Ovary (tissue), 10 donors: ENCODE measurements at places on chromosomes 4 and X.
A peak's percentile ranks its signal among the peaks of the same experiment; 100 is the strongest.

DNA sequence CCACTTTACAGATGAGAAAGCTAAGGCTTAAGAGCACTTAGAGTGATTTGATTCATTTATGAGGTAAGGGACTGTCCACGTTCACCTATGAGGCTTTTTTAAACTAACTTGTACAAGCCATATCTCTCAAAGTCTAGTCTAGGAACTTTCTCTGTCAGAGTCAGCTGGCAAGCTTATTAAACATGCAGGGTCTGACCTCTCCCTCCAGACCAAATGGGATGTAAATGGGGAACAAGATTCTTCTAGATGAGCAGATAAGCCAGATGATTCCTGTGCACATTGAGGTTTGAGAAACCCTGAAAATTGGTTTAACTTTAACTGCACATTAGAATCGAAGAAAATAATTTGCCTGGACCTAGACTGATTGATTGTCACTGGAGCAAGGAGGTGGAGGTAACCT, 160.0 kb upstream of the SPRY1 start:
- DNase-seq: no peak

DNA sequence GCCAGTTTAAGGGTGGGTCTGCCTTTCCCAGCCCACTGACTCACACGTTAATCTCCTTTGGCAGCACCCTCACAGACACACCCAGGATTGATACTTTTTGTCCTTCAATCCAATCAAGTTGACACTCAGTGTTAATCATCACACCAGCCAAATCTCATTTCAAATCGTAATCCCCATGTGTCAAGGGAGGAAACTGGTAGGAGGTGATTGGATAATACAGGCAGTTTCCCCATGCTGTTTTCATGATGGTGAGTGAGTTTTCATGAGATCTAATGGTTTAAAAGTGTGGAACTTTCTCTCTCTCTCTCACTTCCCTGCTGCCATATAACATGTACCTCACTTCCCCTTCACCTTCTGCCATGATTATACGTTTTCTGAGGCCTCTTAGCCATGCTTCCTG, 647.2 kb upstream of the FRG1 start:
- DNase-seq: no peak

GRCh38 chr4:40990236-40990898, 224.0 kb downstream of the APBB2 start:
- DNase-seq: no peak

- no peak for DNase-seq
Measured at GRCh38 chrX:15946783-15947580, 92.4 kb upstream of the AP1S2 start.

DNA sequence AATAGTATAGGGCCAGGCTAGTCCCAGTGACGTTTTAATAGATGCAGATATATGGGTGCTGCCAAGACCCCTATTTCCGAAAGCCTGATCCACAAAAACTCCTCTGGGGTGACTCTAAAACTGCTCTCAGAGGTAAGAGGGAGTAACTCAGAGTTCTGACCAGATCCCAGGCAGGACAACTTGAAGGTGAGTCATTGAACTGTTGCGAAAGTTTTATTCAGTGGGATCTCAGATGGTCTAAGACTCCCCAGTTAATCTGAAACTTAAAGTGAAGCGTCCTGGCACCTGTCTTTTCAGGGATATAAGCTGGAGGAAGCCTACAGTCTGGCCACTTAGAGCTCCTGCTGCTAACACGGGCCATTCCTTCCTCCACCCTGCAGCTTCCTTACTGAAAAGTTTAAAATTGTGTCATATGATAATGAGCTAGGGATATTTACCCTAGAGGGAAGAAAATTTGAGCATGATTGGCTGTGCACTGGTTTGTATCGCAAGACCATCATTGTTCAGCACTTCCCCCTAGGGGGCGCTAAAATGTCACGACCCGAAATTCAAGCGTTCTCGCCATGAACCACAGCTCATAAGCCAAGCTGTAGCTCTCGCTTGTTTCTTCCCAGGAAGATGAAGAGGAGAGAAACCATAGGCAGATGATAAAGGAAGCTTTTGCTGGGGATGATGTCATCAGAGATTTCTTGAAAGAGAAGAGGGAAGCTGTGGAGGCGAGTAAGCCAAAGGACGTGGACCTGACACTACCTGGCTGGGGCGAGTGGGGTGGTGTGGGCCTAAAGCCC, 19.5 kb downstream of the UTP14A start:
- DNase-seq: peak; percentile 57

- DNase-seq: no peak
Measured at GRCh38 chrX:421646-422391, 35.1 kb upstream of the PPP2R3B start.

DNA sequence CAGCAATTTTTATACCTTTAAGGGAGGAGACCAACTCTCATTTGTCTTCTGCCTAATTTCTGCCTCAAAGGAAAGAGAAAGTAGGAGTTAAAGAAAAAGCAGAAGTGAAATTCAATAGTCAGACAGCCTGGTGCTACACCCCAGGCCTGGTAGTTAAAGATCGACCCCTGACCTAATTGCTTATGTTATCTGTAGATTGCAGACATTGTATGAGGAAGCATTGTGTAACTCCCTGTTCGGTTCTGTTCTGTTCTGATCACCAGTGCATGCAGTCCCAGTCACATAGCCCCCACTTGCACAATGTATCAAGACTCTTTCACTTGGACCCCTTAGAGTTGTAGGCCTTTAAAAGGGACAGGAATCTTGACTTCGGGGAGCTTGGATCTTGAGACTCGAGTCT, 335.9 kb upstream of the AR start:
- DNase-seq: no peak

DNA sequence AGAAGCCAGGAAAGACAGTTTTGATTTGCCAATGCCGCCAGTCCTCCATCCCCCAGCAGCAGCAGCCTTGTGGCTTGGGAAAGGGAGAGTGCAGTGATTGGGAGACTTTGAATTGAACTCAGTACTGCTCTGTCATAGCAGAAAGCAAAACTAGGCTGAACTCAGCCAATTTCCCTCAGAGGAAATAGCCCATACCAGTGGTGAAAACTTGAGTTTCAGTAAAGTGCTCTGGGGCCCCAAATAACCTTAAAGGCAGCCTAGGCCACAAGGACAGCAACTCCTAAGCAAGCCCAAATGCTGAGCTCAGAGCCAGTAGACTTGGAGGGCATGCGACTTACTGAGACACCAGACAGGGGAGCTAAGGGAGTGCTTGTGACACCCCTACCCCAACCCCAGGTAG, 2.0 kb upstream of the PROM1 start:
- DNase-seq: no peak

DNA sequence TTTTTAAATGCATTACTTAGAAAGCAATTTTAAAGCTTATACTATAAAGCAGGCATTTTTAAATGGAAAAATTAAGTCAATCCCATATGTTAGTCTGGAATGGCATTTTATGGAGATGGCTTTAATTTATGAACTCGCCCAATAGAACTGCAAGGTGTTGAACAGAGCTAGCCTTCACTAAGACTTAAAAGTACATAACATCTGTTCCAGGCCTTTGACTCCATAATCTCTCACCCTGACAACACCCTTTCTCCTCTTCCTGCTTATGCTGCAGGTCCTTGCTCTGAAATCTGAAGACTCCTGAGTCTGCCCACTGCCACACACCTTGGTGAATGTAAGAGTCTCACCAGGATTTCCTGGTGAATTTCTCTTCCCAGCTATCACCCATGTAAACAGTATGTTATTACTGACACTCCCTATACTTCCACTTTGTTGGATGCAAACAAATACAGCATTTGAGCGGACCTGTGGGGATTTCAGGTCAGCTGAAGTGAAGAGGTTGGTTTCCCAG, 17.7 kb upstream of the SLC39A8 start:
- DNase-seq: no peak

- no peak for DNase-seq
Measured at GRCh38 chr4:187171706-187172339, 448.2 kb upstream of the FAT1 start.

- DNase-seq: no peak
Measured at GRCh38 chr4:41796545-41797210, 48.2 kb upstream of the PHOX2B start.

DNA sequence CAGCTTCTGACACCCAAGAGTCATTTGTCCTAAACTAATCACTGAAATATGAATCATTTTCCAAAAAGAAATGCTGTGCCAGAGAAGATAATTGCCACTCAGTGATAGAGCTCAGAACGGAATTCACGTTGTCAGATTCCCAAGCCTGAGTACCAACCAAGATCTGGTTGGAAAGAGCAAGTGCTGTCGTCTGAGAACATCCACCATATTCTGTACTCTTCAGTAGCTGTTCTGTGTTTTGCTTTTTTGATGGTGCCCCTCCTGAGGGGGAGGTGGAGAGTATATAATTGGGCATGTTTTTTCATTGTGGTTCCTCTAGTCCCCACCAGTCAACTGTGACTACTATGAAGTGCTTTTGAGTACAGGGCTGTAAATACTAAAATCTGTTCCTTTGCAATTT, 13.2 kb downstream of the RUFY3 start:
- no peak for DNase-seq

- no peak for DNase-seq
Measured at GRCh38 chrX:17944833-17945497, 83.9 kb upstream of the RAI2 start.

GRCh38 chr4:128600410-128600809, 209.1 kb upstream of the JADE1 start:
- peak; percentile 35 for DNase-seq

- no peak for DNase-seq
Measured at GRCh38 chr4:77093401-77093800, 17.6 kb upstream of the CCNI start.

DNA sequence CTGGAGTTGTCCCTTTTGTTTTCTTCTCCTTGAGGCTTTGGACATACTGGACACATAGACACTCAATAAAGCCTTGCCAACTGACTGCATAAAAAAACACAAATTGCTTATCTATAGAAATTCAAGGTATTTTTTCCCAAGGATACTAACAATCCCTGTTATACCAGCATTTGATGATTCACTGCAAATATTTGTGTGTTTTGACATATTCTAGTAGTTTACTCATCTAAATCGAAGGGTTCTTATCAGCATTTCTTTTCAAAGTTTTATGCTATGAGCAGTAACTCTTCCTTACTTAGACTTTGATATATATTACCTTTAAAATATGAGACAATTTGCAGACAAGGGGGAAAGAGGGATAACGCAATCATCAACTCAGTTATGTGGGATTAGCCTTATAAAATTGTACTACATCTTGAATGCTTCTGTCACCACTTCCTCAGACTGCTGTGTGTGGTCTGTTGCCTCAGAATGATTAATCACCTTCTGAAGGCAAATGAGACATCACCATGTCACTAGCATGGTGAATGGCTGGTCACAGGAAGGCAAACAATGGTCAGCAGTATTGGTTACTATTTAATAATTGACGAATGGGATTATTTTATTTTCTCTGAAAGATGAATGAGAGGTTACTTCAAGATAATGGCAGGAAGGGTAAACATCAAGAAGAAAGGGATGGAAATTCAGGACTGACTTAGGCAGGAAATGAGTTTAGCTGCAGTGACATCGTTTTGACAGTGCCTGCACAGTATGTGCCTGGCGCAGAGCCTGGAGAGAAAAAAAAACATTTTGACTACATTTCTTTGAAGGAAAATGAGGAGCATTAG, 544.3 kb upstream of the CNKSR2 start:
- no peak for DNase-seq

DNA sequence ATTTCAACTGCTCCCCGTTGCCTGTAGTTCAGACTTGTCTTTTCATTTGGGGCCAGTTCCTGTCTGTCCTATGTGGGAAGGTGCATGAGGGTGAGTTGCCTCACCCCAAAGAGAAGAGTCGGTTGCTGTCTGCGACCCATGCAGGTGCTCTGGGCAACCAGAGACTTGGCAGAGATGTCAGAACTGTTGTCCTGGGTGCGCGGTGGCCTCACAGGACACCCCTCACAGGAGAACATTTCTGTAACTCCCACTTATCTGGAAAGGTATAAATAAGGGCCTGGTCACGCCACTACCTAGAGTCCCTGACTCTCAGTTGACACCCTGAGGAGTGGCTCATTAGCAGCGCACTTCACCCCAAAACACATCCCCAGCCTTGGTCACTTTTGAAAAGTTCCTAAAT, 9.7 kb upstream of the NAT8L start:
- no peak for DNase-seq

DNA sequence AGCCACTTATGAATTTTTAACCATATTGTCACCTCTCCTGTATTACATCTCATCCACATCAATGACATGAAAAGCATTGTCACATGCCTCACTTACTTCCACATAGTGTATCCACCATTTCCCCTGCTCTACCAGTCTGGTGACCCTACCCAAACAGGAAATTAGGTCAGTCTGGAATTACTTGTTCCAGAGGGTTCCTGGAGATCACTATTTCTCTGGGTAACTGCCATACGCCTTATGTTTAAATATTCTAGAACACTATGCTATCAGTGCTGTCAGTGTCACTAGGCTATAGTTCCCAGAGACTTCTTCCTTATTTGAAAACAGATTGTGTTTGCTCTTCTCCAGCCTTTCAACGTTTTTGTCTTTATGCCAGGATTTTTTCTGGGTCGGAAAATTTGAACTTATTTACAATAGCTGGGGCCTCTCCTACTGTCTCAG, 15.0 kb downstream of the SRPX2 start:
- no peak for DNase-seq

- DNase-seq: no peak
Measured at GRCh38 chr4:107278791-107279483, 242.8 kb upstream of the DKK2 start.

- no peak for DNase-seq
Measured at GRCh38 chr4:64359489-64359888, 49.8 kb downstream of the TECRL start.

DNA sequence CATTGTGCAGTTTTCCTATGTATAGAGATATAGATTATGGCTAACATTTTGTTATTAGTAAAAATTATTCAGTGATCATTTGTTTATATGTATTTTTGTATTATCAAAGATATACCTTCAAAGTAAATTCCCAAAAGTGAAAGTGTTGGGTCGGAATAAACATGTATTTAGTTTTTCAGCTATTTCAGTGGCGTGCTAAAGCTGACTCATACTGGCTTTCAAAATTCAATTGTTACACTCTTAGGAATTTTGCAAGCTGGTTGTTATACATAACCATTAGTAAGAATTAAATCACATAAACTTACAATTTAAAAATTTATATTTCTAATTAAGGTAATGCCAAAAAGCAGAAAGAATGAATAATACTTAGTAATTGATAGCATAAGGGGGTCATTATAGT, 288.4 kb upstream of the NRK start:
- DNase-seq: no peak
